ENCODE measurements at places on chromosomes 2 and 18.
A peak's percentile ranks its signal among the peaks of the same experiment; 100 is the strongest.

GRCh38 chr2:203280428-203281064 is 41.7 kb downstream of the CYP20A1 start:
- no peak for DNase-seq

GRCh38 chr2:102284611-102285010 is 26.8 kb upstream of the IL1RL1 start:
- DNase-seq: no peak

DNA sequence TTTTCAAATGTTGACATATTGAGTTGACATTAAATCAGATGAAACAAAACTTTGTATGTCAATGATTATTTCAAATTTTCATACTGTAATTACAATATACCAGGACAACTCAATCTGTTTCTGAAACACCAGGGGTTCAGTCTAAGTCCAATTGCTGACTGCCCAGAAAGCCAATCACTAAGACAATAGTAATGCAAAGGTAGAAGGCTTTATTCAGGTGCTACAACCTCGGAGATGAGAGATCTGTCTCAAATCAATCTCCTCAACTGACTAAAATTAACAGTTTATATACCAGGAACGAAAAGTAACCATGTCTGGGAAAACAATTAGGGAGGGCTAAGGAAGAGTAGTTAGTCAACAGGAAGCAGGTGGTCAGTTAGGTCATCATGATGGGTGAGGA is 1400.4 kb downstream of the SUCLG1 start:
- no peak for DNase-seq

- DNase-seq: no peak
Measured at GRCh38 chr2:109448946-109449788, 164.6 kb downstream of the SEPTIN10 start.

GRCh38 chr2:109384308-109385271 is 229.2 kb downstream of the SEPTIN10 start:
- no peak for DNase-seq

DNA sequence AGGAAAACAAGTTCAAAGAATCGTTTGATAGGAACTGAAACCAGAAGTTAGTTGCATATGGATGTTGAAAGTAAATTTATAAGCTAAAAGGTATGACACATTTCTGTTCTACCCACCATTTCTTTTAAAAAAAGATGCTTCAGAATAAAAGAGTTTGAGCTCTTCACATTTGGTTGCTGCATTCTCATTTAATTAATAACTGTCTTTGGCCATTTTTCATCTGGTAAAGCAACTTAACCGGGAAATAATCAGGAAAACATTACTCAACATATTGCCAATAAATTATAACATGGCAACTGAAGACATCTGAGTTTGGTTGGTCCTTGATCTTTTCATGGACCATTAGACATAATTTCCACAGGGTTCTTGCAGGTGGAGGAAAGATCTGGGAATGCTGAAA is 180.2 kb upstream of the TWIST2 start:
- DNase-seq: no peak

GRCh38 chr2:198232281-198232680 is 427.9 kb downstream of the PLCL1 start:
- no peak for DNase-seq

- no peak for DNase-seq
Measured at GRCh38 chr2:72894514-72894913, 7.3 kb downstream of the SPR start.

- DNase-seq: no peak
Measured at GRCh38 chr2:20666005-20666303, 990 bp upstream of the GDF7 start.

- no peak for DNase-seq
Measured at GRCh38 chr2:31328026-31328425, 86.5 kb downstream of the XDH start.

DNA sequence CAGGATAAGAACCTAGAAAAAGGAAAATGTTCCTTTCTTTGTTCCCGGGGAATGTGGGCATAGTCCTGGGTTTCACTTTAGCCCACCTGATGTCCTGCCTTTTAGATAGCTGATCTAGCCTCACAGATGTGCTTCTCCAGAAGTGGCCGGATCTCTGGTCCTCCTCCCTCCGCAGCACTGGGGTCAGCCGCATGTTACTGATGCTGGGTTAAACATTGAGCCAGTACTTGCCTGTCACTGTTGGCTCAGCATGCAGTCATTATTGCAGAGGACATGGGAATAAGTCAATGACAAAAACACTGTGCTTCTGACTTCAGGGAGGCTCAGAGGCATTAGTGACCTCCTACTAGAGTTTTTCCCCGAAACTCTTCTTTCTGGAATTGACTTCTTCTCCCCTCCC is 27.6 kb downstream of the NCK2 start:
- DNase-seq: no peak

GRCh38 chr18:9478545-9478944 is 3.2 kb downstream of the RALBP1 start:
- DNase-seq: no peak

- DNase-seq: no peak
Measured at GRCh38 chr2:101533561-101534148, 58.7 kb upstream of the RFX8 start.

DNA sequence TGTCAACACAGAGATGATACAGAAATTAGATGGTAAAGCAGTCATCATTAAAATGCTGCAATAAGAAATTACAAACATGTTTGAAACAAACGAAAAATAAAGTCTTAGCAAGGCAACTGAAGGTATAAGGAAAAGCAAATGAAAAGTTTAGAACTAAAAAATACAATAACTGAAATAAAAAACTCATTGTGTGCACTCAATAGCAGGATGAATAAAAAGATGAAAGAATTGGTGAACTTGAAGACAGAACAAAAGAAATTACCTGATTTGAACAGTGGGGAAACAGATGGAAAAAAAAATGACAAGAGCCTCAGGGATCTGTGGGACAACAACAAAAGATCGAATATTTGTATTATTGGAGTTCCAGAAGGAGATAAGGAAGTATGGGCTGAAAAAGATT is 46.5 kb downstream of the TSN start:
- no peak for DNase-seq

- DNase-seq: no peak
Measured at GRCh38 chr2:37291680-37292079, 33.0 kb downstream of the PRKD3 start.

DNA sequence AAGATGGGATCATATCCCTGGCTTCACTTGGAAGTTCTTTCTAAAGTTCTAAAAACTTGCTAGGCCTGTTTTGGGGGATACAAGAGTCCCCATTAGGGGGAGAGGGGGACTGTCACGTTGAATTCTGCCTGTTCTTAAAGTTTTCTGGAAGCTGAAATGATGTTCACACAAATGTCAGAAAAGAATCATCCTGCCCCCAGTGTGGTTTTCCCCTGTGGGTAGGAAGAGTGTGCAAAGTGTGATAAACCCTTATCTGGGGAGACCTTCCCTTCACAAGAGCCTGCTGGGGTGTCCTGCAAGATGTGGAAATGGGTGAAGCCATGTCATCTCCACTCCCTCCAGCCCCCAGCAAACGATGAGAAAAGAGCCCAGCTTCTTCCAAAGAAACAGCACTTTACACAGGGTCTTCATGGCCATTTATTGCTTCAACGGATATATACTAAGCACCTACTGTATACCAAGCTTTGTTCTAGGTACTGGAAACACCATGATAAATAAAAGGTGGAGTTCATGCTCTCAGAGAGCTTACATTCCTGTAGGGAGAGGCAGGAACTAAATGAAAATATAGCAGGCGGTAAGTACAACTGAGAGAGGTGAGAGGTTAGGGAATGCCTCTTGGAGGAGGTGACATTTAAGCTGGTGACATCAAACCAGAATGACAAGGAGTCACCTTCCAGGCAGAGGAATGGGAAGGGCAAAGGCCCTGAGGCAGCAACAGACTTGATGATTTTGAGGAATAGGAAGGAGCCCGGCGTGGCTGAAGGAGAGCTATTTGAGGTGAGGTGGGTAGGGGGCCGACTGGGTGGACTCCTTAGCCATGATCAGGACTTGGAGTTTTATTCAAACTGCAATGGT is 1.6 kb downstream of the MFSD2B start:
- no peak for DNase-seq

- no peak for DNase-seq
Measured at GRCh38 chr2:37615804-37616676, 55.4 kb downstream of the CDC42EP3 start.

DNA sequence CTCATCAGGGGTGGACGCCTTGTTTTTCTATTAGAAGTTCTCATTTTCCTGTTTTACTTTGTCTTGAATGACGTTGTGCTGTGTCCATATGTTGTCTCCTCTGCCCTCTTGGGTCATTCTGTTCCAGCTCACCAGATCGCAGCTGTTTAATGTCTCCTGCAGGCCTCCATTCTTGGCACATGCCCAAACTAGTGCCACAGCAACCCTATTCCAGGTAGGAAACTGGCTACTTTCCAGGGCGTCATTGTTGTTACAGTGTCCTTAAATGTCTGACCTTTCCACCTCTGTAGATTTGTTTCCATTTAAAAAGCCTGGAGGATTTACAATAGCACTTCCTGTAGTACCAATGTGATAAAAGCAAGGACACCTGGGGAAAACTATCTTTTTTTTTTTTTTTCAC is 500.7 kb downstream of the METTL4 start:
- DNase-seq: no peak

DNA sequence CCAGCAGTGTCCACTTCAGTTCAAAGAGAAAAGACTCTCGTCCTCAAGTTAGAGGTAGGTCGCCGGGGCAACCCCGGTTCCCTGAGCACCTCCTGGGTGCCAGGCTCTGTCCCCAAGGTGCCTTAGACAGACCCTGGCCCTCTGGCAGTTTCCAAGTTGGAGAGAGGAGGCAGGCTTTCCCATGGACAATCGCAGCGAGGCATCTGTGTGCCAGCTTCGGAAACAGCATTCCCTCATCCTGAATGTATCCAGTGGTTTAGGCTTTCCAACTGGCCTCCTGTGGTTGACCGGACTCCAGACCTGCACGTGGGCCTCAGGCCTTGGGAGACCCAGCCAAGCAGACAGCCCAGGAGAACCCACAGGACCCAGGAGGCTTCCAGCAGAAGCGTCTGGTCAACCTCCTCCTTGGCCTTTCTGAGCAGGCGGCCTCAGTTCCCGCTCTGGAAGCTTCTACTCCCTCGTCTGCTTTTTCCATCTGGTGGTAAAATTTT is 70.3 kb downstream of the KCNF1 start:
- DNase-seq: no peak

DNA sequence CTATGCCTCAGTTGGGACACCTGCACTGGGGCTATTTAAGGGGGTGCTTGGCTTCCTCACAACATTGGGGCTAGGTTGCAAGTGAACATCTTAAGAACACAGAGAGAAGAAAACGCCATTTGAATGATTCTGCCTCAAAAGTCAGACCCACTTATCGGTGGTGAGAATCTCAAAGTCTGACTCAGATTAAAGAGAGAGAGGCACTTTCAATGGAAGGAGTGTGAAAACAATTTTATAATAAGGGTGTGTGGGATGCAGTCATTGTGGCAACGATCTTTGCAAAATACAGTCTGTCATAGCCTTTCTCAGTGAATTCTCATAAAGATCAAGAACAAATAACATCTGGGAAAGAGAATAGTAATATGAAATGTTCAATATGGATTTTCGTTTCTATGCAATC is 41.8 kb downstream of the CCDC102B start:
- DNase-seq: no peak

- no peak for DNase-seq
Measured at GRCh38 chr2:109604597-109604996, 9.2 kb downstream of the SEPTIN10 start.

- no peak for DNase-seq
Measured at GRCh38 chr2:191607096-191607495, 70.8 kb upstream of the NABP1 start.

DNA sequence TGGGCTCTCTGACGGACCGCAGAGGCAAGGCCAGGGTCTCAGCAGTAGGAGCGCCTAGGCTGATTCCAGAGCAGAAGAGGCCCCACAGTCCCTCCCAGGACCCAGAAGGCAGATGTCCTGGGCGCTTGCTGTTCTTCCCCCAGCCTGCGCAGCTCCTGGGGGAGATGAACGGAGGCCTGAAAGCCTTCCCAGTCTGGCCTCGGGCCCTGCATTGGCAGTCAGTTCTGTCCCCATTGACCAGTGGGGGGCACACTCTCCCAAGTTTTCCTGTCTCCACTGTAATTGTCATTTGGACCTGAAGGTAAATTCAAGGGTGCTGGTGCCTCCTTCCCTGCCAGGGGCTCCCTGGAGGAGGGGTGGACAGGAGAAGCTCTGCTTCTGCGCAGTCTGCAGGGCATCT is 345.7 kb downstream of the CYP26B1 start:
- DNase-seq: peak; percentile 40

GRCh38 chr2:58107803-58108710 is 61.5 kb downstream of the VRK2 start:
- DNase-seq: no peak

GRCh38 chr2:149219856-149220255 is 110.5 kb upstream of the LYPD6 start:
- DNase-seq: no peak

DNA sequence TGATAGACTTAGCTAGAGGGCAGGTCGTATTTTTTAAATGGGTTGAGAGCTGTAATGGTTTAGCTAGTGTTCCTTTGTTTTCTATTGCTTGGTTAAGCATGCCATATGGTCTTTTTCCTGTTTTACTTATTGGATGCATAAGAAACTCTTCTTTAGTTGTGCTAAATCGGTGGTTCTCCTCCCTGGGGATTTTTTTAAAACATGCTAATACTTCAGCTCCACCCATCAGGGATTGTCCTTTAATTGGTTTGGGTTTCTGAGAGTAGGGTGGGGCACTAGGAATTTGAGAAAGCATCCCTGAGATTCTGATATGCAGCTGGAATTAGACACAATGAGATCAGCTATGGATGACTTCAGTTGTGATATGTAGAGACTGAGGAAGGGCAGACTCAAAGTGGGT is 497.2 kb downstream of the THSD7B start:
- DNase-seq: no peak

- DNase-seq: no peak
Measured at GRCh38 chr2:240426845-240427721, 8.4 kb upstream of the GPC1 start.

GRCh38 chr2:19500126-19500525 is 141.7 kb upstream of the OSR1 start:
- DNase-seq: no peak

DNA sequence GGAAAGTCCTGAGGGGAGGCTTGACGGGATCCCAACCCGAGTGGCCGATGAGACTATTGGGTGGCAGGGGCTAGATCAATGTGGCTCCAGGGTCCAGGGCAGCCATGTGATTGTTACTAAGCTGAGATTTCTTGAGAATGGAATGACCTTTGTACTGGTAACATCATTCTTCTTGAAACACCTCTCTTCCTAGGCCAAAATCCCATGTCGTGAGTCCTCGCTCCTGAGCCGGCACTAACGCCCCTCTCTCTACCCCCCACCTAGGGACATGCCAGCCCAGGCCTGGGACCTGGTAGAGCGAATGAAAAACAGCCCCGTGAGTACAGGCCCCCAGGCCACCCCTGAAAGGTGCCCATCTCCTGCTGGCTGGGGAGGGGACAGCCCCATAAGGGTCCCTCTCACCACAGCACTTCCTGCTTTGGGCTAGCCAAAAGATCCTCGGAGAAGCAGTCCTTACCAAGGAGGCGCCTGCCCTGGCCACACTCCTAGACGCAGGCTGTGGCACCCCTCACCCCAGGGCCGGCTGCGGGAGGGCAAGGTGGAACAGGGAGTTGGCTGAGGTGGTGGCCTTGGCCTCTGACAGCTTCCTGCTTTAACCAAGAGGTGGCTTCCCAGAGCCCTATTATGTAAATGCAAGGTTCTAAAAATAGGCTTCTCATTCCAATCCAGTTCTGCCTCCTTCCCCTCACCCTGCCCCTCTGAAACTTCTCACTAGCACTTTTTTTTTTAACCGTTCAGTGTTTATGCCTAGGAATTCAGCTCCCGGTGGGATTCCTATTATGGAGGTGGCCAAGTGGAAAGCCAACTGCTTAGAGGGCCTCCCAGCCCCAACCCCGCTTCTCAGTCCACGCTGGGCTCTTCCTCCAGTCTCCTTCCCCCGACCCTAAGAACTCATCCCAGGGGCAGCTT is 126.6 kb upstream of the PPP1CB start:
- no peak for DNase-seq
